Neural progenitor cell (in vitro differentiated cells): ENCODE measurements at places on chromosomes 6 and 20. TPM values are rescaled to one million over a fixed set of nuclear protein-coding genes. Genes with fewer than 3 reads are reported as not detected.

The FOXP4 gene
- total RNA-seq = 2.7 and 6.9 TPM in 2 replicates

The RIMS4 gene
- total RNA-seq = 5.3 and 7.8 TPM in 2 replicates

The SLC22A23 gene
- total RNA-seq = 0.99 and 3.3 TPM in 2 replicates

The CTCFL gene
- 0.34 TPM in 1 of 2 replicates, not detected in the other for total RNA-seq

The DEFB124 gene
- not detected in 2 replicates for total RNA-seq

The BANF2 gene
- not detected in 2 replicates for total RNA-seq

The HEY2 gene
- 0.74 and 1.1 TPM in 2 replicates for total RNA-seq

The IL17F gene
- not detected in 2 replicates for total RNA-seq

The PAX1 gene
- total RNA-seq = not detected in 2 replicates

The ZNF322 gene
- total RNA-seq = 35.4 and 54.8 TPM in 2 replicates

DNA sequence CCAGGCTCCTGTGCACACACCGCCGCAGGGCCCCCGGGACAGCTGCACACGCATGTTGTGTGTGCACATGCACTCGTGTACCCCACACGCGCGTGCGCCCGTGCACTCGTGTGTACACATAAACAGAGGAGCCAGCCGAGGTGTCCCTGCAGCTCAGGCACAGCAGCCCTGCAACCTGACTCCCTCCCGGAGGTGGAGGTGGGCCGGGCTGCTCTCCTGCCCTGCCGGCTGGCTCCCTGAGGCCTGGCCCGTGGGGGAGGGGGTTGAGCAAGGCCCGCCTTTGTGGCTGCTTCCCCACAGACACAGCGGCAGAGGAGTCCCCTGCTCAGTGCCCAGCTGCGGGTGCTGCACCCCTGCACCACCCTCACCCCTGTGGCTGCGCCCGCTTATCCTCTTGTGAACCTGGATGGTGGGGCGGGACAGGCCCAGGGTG is 624 bp downstream of the RBBP8NL start:
- no peak overlapping the region for H3K4me3 ChIP-seq
- peaks cover 14% of the 10 kb centered on the region for H3K4me1 ChIP-seq
- no peak overlapping the region for H3K27ac ChIP-seq

DNA sequence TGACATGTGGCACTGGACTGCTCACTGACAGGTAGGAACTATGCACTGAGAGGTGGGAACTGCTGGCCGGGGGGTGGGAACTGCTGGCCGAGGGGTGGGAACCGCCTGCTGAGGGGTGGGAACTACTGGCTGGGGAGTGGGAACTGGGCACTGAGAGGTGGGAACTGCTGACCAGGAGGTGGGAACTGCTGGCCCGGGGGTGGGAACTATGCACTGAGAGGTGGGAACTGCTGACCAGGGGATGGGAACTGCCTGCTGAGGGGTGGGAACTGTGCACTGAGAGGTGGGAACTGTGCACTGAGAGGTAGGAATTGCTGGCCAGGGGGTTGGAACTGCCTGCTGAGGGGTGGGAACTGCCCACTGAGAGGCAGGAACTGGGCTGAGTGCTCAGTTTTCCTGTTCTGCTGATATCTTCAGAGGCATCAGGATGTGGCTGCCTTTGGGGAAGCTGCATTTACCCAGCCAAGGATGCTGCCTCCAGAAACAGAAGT is 90.2 kb downstream of the THBS2 start:
- no peaks in the 10 kb centered on the region for H3K27me3 ChIP-seq
- H3K4me1 ChIP-seq = no peaks in the 10 kb centered on the region
- H3K36me3 ChIP-seq = no peaks in the 10 kb centered on the region
- no peak overlapping the region for H3K27ac ChIP-seq

DNA sequence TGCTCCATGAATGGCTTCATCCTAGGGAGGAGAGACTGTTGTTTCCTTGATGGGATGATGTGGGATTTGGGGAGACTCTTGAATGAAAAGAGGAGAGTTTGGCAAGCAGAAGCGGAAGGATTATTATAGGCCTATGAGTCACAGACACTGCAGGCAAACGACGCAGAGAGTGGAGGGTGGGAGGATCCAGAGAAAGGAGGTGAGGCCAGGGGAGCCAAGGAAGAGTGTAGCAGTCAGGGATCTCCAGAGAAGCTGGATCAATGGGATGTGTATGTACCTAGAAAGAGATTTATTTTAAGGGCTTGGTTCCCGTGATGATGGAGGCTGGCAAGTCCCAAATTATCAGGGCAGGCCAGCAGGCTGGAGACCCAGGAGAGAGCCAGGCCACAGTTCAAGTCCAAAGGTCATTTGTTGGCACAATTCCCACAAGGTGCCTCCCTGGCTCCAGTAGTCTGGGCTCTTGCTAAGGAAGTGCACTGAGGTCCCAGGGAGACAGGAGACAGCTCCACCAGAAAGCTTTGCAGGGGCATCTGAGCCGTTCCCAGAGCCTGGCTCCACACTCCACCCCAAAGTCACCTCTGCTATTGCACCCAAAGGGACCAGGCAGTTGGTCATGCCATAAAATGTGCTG is 76.0 kb downstream of the ADTRP start:
- H3K4me3 ChIP-seq = no peak overlapping the region
- H3K4me1 ChIP-seq = no peaks in the 10 kb centered on the region
- no peak overlapping the region for H3K27ac ChIP-seq
- no peaks in the 10 kb centered on the region for H3K36me3 ChIP-seq
- no peaks in the 10 kb centered on the region for H3K27me3 ChIP-seq

DNA sequence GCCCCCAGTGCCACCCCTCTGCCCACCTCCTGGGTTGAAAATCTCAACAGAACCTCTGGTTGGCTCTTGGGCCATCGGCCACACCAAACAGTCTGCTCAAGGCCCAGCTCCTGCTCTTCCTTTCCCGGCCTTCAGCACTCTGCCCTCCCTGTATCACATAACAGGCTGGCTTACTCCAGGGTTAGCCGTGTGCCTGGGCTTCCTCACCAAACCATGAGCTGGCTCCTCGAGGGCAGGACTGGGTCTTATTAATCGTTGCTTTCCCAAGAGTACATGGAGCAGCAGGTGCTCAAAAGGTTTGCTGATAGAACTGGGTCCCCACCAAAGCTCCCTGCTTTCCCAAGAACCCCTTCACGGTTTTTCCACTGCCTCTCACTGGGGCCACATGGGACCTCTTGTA is 12.7 kb upstream of the FAM83C start:
- H3K4me3 ChIP-seq = no peak overlapping the region
- H3K4me1 ChIP-seq = no peaks in the 10 kb centered on the region
- H3K36me3 ChIP-seq = no peaks in the 10 kb centered on the region
- DNase-seq = no peak
- no peak overlapping the region for H3K27ac ChIP-seq
- no peaks in the 10 kb centered on the region for H3K27me3 ChIP-seq

DNA sequence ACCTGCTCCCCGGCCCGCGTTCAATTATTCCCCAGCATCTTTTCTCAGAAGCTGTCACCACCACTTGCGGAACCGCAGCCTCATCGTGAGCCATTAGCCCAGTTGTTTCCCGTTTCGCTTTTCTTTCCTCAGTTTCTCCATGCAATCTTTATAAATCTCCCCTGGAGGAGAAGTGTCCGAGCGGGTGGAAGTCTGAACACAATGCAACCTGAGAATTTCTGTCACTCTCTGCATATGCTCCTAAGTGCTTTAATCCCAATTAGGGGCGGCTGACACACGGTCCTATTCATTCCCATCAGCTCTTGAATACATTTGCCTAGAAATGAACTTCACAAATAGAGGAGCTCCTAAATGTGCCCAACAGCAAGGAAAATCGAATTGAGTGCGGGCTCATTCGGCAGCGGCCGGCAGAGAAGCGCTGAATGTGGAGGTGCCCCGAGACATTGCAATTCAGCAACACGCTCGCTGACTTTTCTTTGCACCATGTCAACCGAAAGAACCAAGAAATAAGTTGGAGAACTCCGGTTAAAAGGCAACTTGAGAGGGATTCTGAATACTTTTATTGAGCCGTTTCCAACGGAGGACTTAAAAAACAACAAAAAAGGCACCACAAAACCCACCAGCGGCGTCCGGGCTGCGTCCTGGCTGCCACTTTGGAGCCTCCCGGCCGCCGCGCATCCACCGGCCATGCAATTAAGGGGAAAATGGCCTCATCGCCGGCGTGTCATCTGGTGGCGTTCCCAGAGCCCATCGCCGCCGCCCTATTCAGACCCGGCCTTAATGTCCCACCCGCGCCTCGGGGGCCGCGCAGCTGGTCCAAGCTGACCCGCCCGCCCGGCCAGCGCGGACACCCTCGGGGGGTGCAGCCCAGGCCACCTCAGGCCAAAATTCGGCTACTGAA is 3.9 kb upstream of the PRDM13 start:
- H3K27ac ChIP-seq = no peak overlapping the region
- H3K36me3 ChIP-seq = no peaks in the 10 kb centered on the region
- H3K4me1 ChIP-seq = peaks cover 13% of the 10 kb centered on the region
- peak; percentile 65 for DNase-seq
- H3K4me3 ChIP-seq = peak overlapping the region; percentile 31
- peaks cover 100% of the 10 kb centered on the region for H3K27me3 ChIP-seq

DNA sequence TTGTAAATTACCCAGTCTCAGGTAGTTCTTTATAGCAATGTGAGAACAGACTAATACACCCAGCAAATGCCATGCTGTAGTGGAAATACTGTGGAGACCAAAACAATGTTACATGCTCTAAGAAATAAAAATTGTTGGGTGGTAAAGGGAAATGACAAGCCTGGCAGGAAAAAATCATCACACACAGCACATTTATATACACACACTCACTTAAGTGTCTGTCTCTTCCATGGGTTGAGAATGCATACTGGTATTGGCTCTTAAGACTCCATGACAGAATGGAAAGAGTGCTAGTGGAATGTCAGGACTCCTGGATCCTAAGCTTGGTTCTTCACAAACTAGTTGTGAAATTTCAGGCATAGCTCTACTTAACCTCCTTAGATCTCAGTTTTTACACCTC is 343.0 kb downstream of the CD83 start:
- no peak overlapping the region for H3K27ac ChIP-seq
- H3K4me3 ChIP-seq = no peak overlapping the region
- no peaks in the 10 kb centered on the region for H3K4me1 ChIP-seq
- DNase-seq = no peak

GRCh38 chr20:50587291-50587961 is 77.2 kb downstream of the PTPN1 start:
- no peak for DNase-seq
- H3K4me3 ChIP-seq = no peak overlapping the region
- no peaks in the 10 kb centered on the region for H3K36me3 ChIP-seq
- no peak overlapping the region for H3K27ac ChIP-seq
- H3K4me1 ChIP-seq = no peaks in the 10 kb centered on the region

DNA sequence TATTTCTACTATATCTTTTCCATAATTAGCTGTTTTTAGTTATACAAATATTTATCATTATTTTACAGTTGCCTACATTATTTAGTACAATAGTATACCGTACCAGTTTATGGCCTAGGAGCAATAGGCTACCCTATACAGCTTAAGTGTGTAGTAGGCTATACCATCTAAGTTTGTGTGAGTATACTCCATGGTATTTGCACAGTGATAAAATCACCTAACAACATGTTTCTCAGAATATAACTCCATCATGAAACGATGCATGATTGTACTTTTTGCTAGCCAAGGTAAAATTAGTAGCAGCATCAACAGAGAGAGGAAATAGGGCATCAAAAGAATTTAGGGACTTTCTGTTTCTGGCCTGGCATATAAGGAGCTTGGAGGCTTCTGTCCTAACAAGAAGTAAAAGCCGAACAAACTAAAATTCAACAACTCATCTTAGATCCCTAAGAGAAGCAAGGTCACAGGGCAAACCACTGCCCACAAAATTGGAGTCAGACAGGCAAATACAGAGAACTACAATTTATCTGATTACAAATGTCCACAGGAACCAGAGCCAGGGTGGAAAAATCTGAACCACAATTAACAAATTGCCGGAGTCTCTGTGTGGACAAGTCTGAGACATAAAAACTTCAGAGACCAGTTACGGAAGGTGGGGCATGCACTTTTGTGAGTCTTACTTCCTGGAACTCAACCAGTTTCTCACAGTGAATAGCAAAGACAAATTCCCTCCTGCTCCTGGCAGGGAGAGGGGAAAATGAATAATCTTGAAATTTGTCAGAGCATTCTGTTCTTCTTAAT is 671.4 kb downstream of the RFPL4B start:
- no peaks in the 10 kb centered on the region for H3K36me3 ChIP-seq
- H3K27me3 ChIP-seq = no peaks in the 10 kb centered on the region
- H3K4me3 ChIP-seq = no peak overlapping the region
- no peak for DNase-seq
- H3K4me1 ChIP-seq = no peaks in the 10 kb centered on the region

DNA sequence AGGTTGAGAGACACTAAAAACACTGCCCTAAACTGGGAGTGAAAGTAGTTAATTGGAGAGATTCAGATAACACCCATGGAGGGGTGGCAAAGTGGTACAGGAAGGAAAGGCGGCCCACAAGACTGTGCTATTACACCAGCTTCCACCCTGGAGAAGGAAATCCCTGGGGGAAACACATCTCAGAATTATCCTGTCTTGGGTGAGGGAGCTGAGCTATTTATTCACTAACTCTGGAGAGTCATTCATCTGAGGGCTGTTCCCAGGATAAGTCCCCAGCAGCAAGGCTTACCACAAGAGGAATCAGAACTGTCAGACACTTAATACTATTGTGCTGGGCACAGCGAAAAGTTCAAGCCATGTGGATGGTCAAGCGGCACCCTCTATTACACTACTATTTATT is 9.9 kb downstream of the TBCC start:
- no peaks in the 10 kb centered on the region for H3K4me1 ChIP-seq
- H3K36me3 ChIP-seq = no peaks in the 10 kb centered on the region
- H3K4me3 ChIP-seq = no peak overlapping the region
- H3K27ac ChIP-seq = no peak overlapping the region
- no peaks in the 10 kb centered on the region for H3K27me3 ChIP-seq

DNA sequence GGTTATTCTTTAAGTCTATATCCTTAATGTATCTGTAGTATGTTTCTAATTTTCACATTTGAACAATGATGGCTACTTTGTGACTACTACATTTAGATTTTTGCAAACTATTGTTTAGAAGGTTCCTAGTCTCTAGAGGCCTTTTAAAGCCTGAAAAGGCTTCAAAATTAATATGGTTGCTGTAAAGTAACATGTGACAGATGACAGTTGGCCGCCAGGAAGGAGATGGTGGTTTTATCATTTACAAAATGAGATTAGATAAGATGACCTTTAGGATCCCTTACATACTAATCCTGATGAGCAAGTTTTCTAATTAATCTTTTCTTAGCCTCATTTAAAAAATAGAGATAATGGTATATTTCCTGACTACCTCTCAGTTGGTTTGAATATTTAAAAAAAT is 18.8 kb downstream of the SCAF8 start:
- peaks cover 7% of the 10 kb centered on the region for H3K36me3 ChIP-seq
- H3K27me3 ChIP-seq = no peaks in the 10 kb centered on the region
- no peak for DNase-seq
- no peak overlapping the region for H3K4me3 ChIP-seq
- H3K27ac ChIP-seq = no peak overlapping the region
- H3K4me1 ChIP-seq = no peaks in the 10 kb centered on the region

- no peaks in the 10 kb centered on the region for H3K36me3 ChIP-seq
- DNase-seq = no peak
- H3K27me3 ChIP-seq = no peaks in the 10 kb centered on the region
- H3K4me1 ChIP-seq = peaks cover 15% of the 10 kb centered on the region
- no peak overlapping the region for H3K4me3 ChIP-seq
These were observed 242.5 kb downstream of the PACRG start for GRCh38 chr6:162970246-162970645.
